ENCODE measurements at places on chromosomes 1 and 21.

- DNase-seq = no peak
These were observed 1.7 kb upstream of the LAD1 start for GRCh38 chr1:201400852-201401230.

- no peak for DNase-seq
These were observed 77.2 kb downstream of the ADARB1 start for GRCh38 chr21:45151445-45152160.

DNA sequence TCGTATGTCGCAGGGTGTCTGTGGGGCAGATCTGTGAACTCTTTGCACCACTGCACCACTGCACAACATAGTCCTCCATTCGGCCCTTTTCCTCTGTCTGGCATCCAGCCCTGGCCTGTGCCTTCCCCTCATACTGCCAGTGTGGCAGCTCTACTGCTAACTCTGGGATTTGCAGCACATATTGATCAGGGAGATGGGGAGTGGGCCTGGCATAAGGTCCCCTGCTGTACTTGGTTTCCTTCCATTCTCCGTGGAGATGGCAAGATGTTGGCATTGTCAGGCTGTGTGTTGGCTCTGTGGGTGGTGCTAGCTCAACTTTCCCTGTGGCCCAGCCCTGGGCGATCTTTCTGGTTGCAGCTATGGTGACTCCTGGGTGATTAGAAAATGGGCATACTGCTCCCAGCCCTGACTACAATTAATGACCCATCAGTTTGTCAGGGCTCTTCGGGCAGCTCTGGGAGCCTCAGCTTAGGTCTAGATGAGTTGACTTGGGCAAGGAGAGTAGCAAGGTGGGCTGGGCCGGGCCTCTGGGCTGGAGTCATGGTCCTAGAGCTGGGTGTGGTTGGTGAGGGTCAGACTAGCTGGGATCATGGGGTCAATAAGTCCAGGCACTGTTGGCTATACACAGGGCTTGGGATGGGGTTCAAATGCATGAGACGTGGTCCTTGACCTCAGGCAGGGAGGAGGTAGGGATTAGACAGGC is 11.4 kb downstream of the PTPRU start:
- DNase-seq = no peak

DNA sequence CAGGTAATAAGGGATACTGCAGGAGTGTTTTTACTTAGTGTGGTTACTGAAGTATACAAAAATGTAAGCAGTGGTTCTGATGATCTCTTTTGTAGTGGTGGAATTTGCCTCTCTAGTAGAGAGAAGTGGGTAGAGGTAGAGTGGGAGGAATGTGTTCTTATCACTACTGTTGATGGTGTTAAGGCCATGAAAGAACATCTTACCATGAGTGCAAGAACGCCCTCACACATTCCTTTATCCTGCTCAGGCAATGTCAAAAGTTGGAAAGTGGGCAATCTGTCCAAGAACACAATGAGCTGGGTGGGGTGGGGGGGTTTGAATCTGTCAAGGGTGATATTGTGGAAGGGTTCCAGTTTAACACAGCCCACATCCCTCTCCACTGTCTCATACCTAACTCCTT is 78.6 kb downstream of the TTLL7 start:
- no peak for DNase-seq

DNA sequence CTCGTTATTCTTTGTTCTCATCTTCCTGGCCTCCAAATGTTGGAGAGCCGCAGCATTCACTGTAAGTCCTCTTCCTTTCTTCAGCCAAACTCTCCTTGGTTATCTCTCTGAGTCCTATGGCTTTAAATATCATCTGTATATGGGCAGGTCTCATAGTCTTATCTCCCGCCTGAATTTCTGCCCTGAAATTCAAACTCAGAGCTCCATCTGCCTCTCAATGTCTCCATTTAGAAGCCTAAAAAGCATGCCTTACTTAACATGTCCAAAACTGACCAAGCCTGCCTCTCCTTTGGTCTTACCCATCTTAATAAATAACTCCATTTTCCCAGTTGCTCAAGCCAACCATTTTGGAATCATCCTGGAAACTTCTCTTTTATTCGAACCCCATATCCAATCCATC is 80.7 kb downstream of the DHRS3 start:
- no peak for DNase-seq

- DNase-seq = no peak
These were observed 5.6 kb downstream of the GLMP start for GRCh38 chr1:156289857-156290256.

DNA sequence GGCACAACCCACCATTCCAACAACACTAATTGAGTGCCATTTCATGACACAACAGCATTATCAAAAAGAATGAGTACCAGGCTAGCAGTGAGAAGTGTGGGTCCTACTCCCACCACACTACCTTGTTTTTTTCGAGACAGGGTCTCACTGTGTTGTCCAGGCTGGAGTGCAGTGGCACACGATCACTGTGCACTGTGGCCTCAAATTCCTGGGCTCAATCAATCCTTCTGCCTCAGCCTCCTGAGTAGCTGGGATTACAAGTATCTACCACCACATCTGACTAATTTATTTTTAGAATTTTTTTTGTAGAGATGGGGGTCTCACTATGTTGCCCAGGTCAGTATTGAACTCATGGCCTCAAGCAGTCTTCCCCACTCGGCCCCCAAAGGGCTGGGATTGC is 30.7 kb downstream of the CD247 start:
- no peak for DNase-seq

DNA sequence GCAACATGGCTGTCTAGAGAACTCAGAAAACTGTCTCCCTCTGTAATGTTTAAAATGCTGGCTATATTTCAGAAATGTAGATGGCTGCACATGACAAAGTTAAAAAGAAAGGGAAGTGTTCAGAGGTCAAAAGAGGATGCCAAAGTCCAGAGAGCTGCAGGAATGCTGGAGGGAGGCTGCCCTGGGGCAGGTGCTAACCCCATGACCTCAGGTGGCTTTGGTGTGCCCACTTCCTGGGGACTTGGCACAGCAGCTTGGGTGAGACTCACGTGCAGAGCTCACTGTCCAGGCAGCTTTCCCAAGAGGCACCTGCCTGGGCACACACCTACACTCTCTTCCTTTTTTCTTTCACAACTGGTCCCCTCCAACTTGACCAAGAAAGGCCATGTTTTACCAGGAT is 256.4 kb downstream of the KCNJ6 start:
- DNase-seq = no peak

Measured in CD4-positive, alpha-beta memory T cell (primary cell).